ENCODE measurements at places on chromosomes 3 and 15.

DNA sequence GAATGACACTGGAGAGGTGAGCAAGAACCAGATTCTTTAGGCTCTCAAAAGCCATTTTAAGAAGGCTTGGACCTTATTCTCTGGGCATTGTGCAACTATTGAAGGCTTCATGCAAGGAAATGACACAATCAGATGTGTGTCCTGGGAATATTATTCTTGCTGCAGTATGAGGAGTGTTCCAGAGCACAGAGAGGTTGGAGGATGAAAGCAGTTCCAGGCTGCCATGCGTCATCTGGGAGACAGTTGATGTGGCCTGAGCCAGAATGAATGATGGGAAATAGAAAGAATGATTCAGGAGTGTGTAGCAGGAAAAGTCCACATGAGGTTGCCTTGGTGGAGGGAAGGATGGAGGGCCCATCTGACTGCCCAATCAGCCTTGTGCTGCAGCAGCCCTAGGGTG, 123.1 kb downstream of the CHCHD6 start:
- no peak overlapping the region for H3K4me3 ChIP-seq
- H3K36me3 ChIP-seq, result no peaks in the 10 kb centered on the region
- H3K27ac ChIP-seq, result no peak overlapping the region
- no peaks in the 10 kb centered on the region for H3K27me3 ChIP-seq

DNA sequence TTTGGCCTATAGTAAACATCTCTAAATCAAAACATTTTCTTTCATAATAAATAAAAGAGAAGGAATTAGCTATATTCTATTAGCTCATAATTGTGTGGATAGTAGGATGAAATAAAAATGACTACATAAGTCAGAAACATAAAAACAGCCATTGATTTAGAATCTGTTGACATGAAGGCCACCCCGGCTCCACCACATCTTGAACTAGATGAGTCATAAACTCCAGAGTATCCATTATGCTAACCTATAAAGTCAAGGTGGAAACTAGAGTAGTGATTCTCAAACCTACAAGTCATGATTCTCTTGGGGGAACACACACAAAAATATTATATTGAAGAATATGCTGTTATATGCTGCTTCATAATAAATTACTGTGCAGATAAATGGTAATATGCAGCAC, 831.0 kb downstream of the TUSC7 start:
- no peaks in the 10 kb centered on the region for H3K27me3 ChIP-seq
- DNase-seq, result peak; percentile 26
- H3K36me3 ChIP-seq, result no peaks in the 10 kb centered on the region
- no peak overlapping the region for H3K4me3 ChIP-seq
- 0 out of 2 replicates have a peak, but pooled peaks cover 6% of the 10 kb centered on the region for H3K4me1 ChIP-seq

- no peaks in the 10 kb centered on the region for H3K36me3 ChIP-seq
- no peaks in the 10 kb centered on the region for H3K4me1 ChIP-seq
- H3K4me3 ChIP-seq, result no peak overlapping the region
- H3K27ac ChIP-seq, result no peak overlapping the region
- peak; percentile 61 for DNase-seq
These were observed 89.8 kb downstream of the LRRC3B start for GRCh38 chr3:26712211-26713026.

DNA sequence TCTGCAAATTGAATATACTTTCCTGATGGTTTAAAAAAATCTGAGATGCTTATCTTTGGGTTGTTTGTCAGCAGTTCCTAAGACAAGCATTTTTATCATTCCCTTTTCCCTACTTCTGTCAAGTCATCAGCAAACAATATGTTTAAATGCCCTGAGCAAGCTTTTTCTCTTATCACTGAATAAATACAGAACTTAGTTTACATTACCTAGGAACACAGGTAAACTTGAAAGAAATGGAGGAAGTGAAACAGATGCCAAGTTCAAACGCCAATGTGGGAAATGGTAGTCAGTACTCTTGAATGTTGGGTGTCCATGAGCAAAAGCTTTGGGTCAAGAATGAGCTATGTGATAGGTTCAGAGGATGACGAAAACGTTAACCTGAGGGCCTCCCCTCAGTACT, 17.2 kb upstream of the TCAIM start:
- H3K27ac ChIP-seq, result no peak overlapping the region
- no peaks in the 10 kb centered on the region for H3K4me1 ChIP-seq
- no peaks in the 10 kb centered on the region for H3K27me3 ChIP-seq
- H3K36me3 ChIP-seq, result no peaks in the 10 kb centered on the region

- no peak for DNase-seq
- peaks cover 12% of the 10 kb centered on the region for H3K4me1 ChIP-seq
- no peak overlapping the region for H3K27ac ChIP-seq
- no peaks in the 10 kb centered on the region for H3K36me3 ChIP-seq
- H3K4me3 ChIP-seq, result no peak overlapping the region
These were observed 342.9 kb downstream of the CLSTN2 start for GRCh38 chr3:140277886-140278285.

DNA sequence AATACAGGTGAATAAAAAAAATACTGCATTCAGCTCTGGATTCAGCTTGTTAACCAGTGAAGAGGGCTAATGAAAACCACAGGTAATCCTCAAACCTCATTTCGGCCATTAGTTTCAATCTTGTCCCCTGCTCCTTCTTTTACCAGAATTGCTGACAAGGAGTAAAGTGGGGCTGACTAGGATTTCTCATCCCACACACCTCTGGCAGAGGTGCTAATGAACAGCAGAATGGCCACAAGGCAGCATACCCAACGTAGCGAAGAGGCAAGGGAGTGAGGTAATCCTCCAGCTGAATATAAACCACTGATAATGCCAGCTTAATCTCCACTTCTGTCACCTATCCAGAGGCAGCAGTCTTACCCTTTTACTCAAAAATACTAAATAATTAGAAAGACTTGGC, 248.8 kb upstream of the CDIN1 start:
- peak; percentile 23 for DNase-seq
- H3K27me3 ChIP-seq, result no peaks in the 10 kb centered on the region
- H3K4me1 ChIP-seq, result peaks cover 20% of the 10 kb centered on the region
- peak overlapping the region; percentile 75 for H3K4me3 ChIP-seq
- H3K27ac ChIP-seq, result no peak overlapping the region

GRCh38 chr15:90059208-90059985, 42.9 kb downstream of the IDH2 start:
- H3K4me1 ChIP-seq, result no peaks in the 10 kb centered on the region
- H3K4me3 ChIP-seq, result no peak overlapping the region
- no peak for DNase-seq

- no peaks in the 10 kb centered on the region for H3K4me1 ChIP-seq
- no peak overlapping the region for H3K27ac ChIP-seq
- H3K4me3 ChIP-seq, result no peak overlapping the region
- no peaks in the 10 kb centered on the region for H3K27me3 ChIP-seq
These were observed 302.6 kb downstream of the CHL1 start for GRCh38 chr3:499001-499761.

DNA sequence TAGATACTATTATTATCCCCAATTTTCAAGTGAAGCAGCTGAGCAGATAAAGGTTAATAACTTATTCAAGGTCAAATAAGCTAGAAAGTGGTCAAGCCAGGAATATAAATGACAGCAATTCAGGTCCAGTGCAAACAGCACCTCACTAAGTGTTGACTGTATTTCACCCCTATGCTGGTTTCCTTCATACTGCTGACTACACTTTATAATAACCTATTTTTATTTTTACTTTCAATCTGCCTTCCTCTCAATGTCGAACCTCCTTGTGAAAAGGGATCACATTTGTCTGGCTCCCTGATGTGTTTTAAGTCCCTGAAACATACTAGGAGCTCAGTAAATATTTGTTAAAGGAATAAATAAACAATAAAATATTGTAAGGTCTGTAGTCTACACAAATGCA, 146.1 kb downstream of the NAALADL2 start:
- peak; percentile 14 for DNase-seq
- H3K27ac ChIP-seq, result peak overlapping the region; percentile 55
- H3K4me1 ChIP-seq, result peaks cover 49% of the 10 kb centered on the region
- peak overlapping the region; percentile 37 for H3K4me3 ChIP-seq
- no peaks in the 10 kb centered on the region for H3K36me3 ChIP-seq
- H3K27me3 ChIP-seq, result no peaks in the 10 kb centered on the region

DNA sequence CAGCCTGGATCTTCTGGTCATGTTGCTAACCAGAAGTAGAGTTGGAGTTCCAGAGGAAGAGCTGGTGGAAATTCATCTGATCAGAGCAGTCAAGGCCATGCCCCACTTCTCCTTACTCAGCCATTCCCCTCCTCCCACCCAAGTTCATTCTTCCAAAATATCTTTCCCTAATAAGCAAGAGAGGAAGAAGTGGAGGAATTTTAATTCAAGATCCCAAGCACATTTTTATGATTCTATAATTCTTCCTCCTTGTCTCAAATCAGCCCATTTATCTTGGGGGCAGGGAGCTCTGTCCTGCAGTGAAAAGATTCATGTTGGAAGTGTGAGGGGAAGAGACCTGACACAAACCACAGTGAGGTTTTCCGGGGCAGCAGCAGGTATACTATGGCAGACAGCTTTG, 85.0 kb upstream of the GALNT15 start:
- no peak for DNase-seq
- H3K27me3 ChIP-seq, result no peaks in the 10 kb centered on the region
- peaks cover 45% of the 10 kb centered on the region for H3K4me1 ChIP-seq
- peak overlapping the region; percentile 67 for H3K27ac ChIP-seq
- H3K36me3 ChIP-seq, result no peaks in the 10 kb centered on the region

Data from GM23248 (cell line).